Endothelial cell of umbilical vein (primary cell): ENCODE measurements at places on chromosomes 12 and 14. TPM values are rescaled to one million over a fixed set of nuclear protein-coding genes. Genes with fewer than 3 reads are reported as not detected.
A peak's percentile ranks its signal among the peaks of the same experiment; 100 is the strongest.

The TAS2R8 gene
- total RNA-seq: not detected in 2 replicates

DNA sequence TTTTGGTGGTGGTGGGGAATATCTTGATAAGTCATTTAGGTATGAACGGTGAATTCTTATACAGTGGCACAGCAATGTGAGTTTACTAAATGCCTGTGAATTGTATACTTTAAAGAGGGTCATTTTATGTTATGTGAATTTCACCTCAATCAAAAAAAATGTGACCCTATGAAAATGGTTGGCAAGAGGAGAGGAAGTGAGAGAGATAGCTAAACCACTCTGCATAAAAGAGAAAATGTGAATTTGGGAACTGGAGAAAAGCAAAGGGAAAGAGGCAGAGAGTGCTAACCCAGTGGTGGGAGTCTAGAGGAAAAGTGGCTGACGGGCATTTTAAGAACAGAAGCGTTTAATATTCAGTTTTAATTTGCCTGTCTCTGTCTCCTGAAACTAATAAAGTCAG, 93.8 kb downstream of the SLC38A6 start:
- H3K27me3 ChIP-seq: no peaks in the 10 kb centered on the region
- H3K36me3 ChIP-seq: no peaks in the 10 kb centered on the region
- H3K4me3 ChIP-seq: no peak overlapping the region
- no peaks in the 10 kb centered on the region for H3K4me1 ChIP-seq

DNA sequence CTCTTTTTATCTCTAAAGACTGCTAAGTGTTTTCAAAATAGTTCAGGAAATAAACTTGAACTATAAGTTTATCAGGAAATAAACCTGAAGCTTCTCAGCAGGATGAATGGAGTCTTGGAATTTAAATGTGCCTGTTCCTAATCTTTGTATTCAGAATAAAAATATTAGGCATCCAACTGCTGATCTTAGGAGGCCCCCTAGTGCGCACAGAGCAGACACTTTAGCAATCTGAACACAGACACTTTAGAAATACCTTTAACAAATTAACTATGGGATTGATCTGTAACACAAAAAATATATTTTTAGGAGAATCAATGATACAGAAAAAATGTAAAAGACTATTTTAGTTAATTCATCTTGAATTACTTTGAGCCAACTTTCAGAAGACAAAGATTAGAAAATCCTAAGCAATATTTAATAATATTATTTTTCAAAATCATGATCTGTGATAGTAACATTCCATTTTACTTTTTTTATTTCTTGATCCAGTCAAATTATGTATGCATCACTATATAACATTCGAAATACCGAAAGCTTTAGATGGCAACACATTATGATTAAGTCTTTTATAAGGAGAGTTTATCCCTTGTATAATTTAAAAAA, 80.9 kb downstream of the SLC41A2 start:
- H3K27ac ChIP-seq: no peak overlapping the region
- no peaks in the 10 kb centered on the region for H3K27me3 ChIP-seq
- no peaks in the 10 kb centered on the region for H3K4me1 ChIP-seq

- no peaks in the 10 kb centered on the region for H3K27me3 ChIP-seq
- H3K4me3 ChIP-seq: no peak overlapping the region
- H3K27ac ChIP-seq: no peak overlapping the region
Measured at GRCh38 chr14:74905595-74906142, 17.4 kb downstream of the RPS6KL1 start.

DNA sequence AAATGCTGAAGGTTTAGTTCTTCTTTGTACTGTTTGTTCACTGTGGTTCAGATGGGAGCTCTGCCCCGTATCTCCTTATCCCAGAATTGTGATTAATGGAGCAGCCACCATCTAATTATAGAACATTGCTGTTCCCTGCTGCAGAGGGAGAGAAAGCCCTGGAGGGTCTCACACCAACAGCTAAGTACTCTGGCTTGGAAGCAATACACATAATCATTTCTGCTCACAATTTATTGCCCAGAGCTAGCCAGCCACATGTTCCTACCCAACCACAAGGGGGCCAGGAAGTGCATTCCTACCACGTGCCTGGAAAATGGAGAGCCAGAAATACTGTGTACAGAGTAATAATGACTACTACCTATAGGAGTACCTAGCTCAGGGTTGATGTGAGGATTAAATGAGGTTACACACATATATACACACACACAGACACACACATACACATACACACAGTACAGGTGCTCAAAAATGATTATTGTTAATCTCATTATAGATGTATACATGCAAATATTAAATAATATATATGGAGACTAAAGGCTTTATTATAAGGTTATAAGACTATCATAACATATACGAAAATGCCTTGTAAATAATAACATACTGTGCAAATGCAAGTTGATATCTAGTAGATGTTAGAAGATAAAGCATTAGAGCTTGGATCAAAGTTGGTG, 22.3 kb downstream of the MSRB3 start:
- no peaks in the 10 kb centered on the region for H3K27me3 ChIP-seq
- no peak for DNase-seq
- H3K4me1 ChIP-seq: peaks cover 7% of the 10 kb centered on the region
- no peak overlapping the region for H3K4me3 ChIP-seq
- H3K36me3 ChIP-seq: no peaks in the 10 kb centered on the region
- no peak overlapping the region for H3K27ac ChIP-seq

GRCh38 chr14:37903343-37904191, 304.1 kb upstream of the SSTR1 start:
- peaks cover 3% of the 10 kb centered on the region for H3K4me1 ChIP-seq
- no peak overlapping the region for H3K27ac ChIP-seq
- no peak overlapping the region for H3K4me3 ChIP-seq
- peak; percentile 64 for DNase-seq
- no peaks in the 10 kb centered on the region for H3K36me3 ChIP-seq
- peaks cover 22% of the 10 kb centered on the region for H3K27me3 ChIP-seq

DNA sequence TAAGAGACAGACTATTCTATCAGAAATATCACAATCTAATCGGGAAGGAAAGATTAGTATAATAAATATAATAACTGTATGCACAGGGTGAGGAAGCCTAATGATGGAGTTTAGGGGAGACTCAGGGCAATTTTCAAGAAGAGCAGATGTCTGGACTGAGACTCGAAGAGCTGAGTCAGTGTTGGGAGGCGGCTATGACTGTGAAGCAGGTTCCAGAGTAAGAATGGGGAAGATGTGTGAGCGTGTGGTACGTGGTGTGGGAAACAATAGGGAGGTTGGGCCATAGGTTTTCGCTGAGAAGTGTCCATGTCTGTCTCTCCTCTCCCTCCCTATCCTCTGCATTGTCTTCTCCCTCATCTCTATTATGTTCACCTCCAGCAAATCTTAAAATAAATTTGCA, 85.6 kb downstream of the LMO3 start:
- H3K36me3 ChIP-seq: no peaks in the 10 kb centered on the region
- H3K4me1 ChIP-seq: no peaks in the 10 kb centered on the region
- DNase-seq: no peak
- H3K4me3 ChIP-seq: no peak overlapping the region
- H3K27ac ChIP-seq: no peak overlapping the region

DNA sequence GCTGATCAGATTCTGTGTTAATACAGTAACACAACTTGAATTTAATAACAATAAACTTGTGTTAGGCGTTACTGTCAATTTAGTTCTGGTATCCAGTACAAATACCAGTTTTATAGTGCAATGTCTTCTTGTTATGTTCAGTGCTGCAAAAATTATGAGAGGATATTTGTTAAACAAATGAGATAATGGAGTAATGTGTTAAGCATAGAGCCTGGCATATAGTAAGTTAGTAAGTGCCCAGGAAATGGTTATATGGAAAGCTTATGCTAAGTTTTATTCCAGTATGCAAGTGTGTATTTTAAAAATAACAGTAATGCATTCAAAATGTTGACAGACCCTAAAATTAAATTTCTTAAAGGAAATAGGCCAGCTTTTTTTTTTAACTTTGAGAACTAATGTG, 1.8 kb downstream of the VRK1 start:
- H3K27me3 ChIP-seq: no peaks in the 10 kb centered on the region
- no peak overlapping the region for H3K4me3 ChIP-seq
- no peak for DNase-seq
- H3K27ac ChIP-seq: no peak overlapping the region
- no peaks in the 10 kb centered on the region for H3K36me3 ChIP-seq
- peaks cover 10% of the 10 kb centered on the region for H3K4me1 ChIP-seq

DNA sequence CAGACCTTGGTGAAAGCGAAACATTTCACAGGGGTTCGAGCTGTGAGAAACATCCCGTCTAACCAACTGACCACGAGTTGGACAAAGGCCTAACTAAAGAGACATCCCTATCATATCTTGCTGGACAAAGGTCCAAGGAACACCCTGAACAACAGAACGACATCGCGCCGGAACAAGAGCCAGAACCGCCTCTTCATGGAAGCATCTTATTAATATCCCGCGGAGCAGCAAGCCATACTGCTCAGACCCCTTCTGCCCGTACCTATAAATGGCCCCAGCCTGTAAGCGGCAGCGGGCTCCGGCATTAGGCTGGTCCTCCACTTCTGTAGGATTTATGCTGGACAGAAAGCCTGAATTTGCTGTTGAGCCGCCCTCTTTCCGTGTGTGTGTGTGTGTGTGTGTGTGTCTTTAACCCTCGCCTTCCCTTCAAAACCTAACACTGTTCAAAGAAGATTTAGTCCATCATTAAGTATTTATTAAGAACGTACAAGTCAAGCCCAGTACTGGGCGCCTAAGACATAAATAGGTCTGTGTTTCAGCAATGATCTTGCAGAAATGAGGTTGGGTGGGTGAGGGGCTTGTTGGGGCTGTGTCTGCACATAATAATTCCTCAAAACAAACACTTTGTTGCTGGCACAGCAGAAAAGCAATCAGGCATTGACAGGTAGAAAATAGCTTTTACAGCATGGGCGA, 1.9 kb downstream of the SLC6A15 start:
- no peak overlapping the region for H3K27ac ChIP-seq
- H3K27me3 ChIP-seq: peaks cover 19% of the 10 kb centered on the region
- peaks cover 23% of the 10 kb centered on the region for H3K4me1 ChIP-seq
- DNase-seq: no peak
- H3K36me3 ChIP-seq: no peaks in the 10 kb centered on the region

DNA sequence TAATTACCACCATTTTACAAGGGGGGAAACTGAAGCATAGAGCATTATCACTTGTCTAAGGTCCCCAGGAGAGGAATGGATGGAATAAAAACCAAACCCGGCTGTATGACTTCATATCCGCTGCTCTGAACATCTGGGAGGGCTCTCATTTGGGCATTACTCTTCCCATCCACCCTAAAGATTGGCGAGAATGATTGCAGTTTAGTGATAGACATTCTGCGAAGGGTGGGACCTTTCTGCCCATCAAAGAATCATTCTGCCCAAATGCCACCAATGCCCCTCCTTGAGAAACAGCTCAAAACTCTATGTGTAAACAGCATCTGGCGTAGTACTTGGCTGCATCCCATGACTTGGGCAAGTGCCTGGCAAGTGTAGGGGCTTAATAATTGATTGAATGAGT, 11.6 kb downstream of the CHST11 start:
- H3K4me1 ChIP-seq: peaks cover 7% of the 10 kb centered on the region
- no peaks in the 10 kb centered on the region for H3K27me3 ChIP-seq
- no peak overlapping the region for H3K4me3 ChIP-seq
- no peaks in the 10 kb centered on the region for H3K36me3 ChIP-seq
